ENCODE measurements at places on chromosomes 11 and 22. TPM values are rescaled to one million over a fixed set of nuclear protein-coding genes. Genes with fewer than 3 reads are reported as not detected.

Gene CEND1
- total RNA-seq, result 0.62 TPM

Gene OR52R1
- total RNA-seq, result not detected

Gene GPR152
- not detected for total RNA-seq

Gene TPBGL
- total RNA-seq, result 0.20 TPM

Gene TCN2
- 3.8 TPM for total RNA-seq

Gene GLB1L2
- total RNA-seq, result 3.0 TPM

Gene SERPIND1
- total RNA-seq, result not detected

Gene CELSR1
- 38.5 TPM for total RNA-seq

Gene APOA5
- total RNA-seq, result not detected

Gene PRR33
- not detected for total RNA-seq

Gene TSKU
- 69.6 TPM for total RNA-seq

Gene NRIP3
- 11.6 TPM for total RNA-seq

Gene CPT1B
- 32.7 TPM for total RNA-seq

Gene UQCC3
- total RNA-seq, result 7.2 TPM

Gene MN1
- total RNA-seq, result 98.6 TPM

Gene ENTHD1
- total RNA-seq, result not detected

Gene KDM4E
- total RNA-seq, result not detected

All from astrocyte (in vitro differentiated cells and primary cell).